ENCODE measurements at places on chromosomes 3 and 15.
A peak's percentile ranks its signal among the peaks of the same experiment; 100 is the strongest.

- no peak for DNase-seq
These were observed 596.3 kb downstream of the PYDC2 start for GRCh38 chr3:192057261-192057660.

DNA sequence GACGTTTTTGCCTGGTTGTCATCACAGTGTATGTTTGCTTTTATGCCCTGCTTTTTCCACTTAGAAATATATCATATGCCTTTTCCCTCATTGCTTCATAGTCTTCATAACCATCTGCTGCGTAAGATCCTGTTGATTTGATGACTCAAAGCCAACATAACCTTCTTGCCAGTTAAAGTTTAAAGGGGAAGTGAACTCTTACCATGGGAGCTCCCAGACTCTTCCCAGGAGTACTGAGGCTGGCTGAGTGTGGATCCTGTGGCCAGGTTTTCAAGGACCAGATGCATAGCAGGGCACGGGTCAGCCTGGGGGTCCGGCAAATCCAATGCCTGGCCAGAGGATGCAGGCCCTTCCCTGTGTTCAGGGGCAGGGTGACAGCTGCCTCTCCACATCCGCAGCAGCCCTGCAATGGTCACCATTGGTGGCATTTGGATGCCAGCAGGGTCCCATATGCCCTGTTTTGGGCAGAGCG lies 42.0 kb upstream of the SACM1L start:
- no peak for DNase-seq

GRCh38 chr3:28250999-28251398 lies 9.6 kb downstream of the CMC1 start:
- DNase-seq = no peak

GRCh38 chr3:45496555-45496954 lies 98.0 kb upstream of the LIMD1 start:
- DNase-seq = no peak

- DNase-seq = no peak
These were observed 50.4 kb upstream of the LARS2 start for GRCh38 chr3:45337839-45338470.

DNA sequence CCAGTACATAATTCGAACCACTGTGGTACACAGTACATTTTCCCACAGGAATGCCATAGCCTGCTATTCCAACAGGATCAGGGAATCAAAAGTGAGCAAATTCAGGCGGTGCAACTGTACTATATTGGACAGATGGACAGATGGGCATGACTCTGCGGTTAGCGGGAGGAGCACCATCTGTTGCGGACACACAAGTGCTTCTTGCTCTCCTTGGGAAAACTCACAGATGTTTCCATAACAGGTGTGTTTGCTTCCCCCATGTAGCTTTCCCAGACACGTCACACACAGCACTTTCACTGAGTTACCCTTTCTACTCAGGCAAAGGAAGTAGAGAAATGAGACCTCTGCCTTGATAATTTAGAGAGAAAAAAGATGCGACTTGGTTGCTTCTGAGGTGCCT lies 325.1 kb upstream of the THBS1 start:
- DNase-seq = no peak

DNA sequence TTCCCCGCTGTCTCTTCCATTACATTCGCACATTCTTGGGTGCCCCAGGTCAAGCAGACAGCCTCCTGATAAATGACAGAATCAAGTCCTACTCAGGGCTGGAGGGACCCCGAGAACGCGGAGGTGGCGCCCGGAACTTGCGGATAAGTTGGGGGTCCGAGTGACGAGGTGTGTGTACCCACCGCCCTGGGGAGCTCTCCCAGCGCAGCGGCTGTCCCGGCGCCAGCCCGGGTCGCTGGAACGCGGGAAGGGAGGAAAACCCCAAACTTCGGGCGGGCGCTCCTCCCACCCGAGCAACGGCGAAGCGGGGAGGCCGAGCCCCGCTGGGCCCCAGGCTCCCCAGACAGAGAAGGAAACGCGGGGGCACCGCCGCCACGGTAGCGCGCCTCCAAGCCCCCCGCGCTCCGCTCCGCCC lies 550 bp downstream of the CLN6 start:
- no peak for DNase-seq

GRCh38 chr3:158355623-158356588 lies 215.1 kb upstream of the MLF1 start:
- no peak for DNase-seq

GRCh38 chr3:123652342-123652984 lies 67.6 kb upstream of the HACD2 start:
- DNase-seq = peak; percentile 89

GRCh38 chr3:152779653-152780052 lies 55.3 kb upstream of the P2RY1 start:
- DNase-seq = no peak

DNA sequence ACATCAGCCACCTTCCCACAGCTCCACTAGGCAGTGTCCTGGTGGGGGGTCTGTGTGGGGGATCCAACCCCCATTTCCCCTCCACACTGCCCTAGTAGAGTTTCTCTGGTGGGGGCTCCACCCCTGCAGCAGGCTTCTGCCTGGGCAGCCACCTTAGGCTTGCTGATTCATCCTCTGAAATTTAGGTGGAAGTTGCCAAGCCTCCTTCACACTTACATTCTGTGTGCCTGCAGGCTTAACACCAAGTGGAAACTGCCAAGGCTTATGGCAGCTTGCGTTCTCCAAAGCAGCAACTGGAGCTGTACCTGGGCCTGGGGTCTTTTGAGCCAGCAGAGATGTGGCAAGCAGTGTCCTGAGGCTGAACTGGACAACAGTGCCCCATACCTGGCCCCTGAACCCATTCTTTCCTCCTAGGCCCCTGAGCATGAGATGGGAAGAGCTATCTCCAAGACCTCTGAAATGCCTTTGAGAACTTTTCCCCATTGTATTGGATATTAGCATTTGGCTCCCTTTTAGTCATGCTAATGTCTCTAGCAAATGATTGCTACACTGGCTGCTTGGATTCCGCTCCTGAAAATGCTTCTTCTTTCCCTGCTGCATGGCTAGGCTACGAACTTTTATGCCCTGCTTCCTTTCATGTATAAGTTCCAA lies 32.5 kb downstream of the CPN2 start:
- DNase-seq = no peak

GRCh38 chr3:137264071-137264820 lies 306.5 kb downstream of the IL20RB start:
- no peak for DNase-seq

DNA sequence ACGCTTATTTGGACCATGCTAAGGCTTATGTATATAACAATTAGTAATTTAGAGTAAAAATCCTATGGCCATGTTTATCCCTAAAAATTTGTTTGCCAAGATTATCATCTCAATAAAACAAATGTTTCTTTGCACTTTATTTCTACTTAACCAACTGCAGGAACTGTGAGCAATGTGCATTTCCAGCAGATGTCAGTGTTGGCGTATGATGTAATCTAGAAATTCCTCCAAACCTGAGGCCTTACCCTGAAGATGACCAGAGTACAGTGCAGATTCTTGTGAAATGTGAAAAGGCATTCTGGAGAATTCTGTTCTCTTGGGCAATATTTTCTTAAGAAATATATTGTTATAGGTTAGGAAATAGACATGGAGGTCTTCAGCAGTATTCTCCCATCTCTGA lies 205.9 kb downstream of the MBNL1 start:
- no peak for DNase-seq

- no peak for DNase-seq
These were observed 98.5 kb upstream of the C3orf80 start for GRCh38 chr3:160126761-160127160.

DNA sequence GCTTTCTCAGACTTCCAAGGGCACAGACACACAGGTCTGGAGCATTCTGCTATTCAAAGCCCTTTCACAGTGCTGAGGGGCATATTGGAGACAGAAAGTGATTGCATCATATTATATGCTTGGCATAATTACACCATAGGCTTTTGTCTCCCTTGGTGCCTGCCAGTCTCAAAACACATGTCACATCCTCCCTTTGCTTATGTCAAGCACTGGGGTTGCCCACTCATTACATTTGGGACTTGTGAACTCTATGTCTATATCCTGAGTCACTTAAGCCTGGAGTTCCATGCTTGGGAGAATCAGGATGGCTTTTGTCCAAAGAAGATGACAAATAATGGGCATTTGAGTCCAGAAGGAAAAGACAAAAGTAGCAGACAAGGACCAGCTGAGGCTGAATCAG lies 12.3 kb upstream of the PDZRN3 start:
- no peak for DNase-seq

GRCh38 chr15:78052545-78052944 lies 25.0 kb downstream of the TBC1D2B start:
- no peak for DNase-seq

DNA sequence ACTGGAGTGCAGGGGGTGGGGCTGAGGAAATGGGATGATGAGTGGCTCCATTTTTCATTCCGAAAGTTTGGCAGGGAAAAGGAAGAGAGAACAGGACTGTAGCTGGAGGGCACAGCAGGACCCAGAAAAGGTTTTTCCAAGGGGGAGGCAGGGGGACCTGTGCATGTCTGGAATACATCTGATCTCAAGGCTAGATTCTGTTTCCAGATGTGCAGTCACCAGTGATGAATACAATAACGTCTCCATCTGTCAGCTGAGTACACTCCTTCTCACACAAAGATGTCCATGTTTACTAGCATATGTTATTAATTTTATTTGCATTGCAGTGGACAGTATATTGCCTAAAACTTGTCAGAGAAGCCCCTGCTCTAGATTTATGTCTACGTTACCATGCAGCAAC lies 39.9 kb upstream of the PRTG start:
- no peak for DNase-seq

DNA sequence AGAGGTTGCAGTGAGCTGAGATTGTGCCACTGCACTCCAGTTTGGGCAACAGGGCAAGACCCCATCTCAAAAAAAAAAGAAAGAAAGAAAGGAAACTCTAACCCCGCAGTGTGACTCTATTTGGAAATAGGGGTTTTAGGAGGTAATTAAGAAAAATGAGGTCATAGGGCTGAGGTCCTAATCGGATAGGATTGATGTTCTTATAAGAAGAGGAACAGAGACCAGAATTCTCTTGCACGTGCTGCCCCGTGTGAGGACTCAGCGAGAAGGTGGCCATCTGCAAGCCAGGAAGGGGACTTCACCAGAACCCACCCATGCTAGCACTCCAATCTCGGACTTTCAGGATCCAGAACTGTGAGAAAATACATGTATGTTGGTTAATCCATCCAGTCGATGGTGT lies 25.8 kb downstream of the KLHL6 start:
- DNase-seq = no peak

DNA sequence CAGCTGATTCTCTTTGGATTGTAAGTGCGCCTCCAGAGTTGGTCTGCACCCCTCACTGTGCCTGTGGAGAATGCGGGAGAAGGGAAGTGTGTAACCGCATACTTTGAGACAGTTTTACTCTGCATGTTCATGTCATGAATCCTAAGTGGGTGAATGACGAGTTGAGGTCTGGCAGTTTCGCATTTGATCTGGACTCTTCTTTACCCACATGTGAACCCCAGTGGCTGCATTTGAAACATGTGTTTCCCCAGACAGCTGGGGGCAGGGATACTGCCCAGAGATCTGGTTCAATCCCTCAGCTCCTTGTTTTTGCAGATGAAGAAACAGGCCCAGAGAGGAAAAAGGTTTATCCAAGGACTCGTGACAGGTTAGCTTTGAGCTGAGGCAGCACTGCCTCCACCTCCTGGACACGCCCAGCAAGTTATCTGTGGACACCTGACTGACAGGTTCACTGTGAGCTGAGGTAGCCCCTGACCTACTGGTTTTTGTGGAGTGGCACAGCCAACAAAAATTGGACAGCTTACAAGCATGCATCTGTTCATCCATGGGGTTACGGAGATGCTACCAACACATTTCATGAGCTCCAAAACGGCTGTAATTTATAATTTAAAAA lies 207.3 kb downstream of the XXYLT1 start:
- DNase-seq = no peak

- DNase-seq = no peak
These were observed 26.1 kb downstream of the GBE1 start for GRCh38 chr3:81735334-81735733.

DNA sequence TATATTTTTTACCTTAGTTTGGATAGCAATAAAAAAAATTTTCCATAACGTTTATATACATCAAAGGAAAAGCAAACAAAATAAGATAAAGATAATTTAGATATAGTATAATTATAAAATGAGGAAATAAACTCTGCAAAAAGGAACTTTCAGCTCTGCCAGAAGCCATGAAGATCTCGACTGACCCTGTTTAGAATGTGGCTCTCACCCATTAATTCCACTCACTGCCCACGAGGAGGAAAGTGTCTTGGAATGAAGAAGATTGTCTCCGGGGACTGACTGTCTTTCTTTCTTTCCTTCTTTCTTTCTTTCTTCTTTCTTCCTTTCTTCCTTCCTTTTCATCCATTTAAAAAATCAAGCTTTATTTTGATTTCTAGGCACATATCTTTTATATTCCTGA lies 20.1 kb upstream of the PRR20G start:
- DNase-seq = no peak

- no peak for DNase-seq
These were observed 840.0 kb downstream of the ROBO1 start for GRCh38 chr3:78927759-78928158.

DNA sequence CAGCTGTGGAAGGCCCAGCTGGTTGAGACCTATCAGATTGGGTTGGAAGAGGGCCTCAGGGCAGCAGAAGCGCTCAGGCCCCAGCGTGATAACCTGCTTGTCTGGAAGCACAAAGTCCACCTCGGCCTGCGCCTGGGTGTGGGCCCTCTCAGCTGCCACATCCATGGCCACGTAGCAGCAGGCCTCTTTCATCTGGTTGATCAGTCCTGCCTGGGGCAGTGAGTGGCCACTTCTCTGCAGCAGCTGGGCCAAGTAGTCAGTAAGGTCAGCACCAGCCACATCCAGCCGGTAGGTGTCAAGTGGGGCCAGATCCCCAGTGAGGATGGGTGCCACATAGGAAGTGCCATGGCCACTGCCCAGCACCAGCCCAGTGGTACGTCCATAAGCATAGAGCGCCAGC lies 3.9 kb upstream of the CAMKV start:
- DNase-seq = no peak

GRCh38 chr15:81000144-81000623 lies 539 bp upstream of the TLNRD1 start:
- DNase-seq = no peak

DNA sequence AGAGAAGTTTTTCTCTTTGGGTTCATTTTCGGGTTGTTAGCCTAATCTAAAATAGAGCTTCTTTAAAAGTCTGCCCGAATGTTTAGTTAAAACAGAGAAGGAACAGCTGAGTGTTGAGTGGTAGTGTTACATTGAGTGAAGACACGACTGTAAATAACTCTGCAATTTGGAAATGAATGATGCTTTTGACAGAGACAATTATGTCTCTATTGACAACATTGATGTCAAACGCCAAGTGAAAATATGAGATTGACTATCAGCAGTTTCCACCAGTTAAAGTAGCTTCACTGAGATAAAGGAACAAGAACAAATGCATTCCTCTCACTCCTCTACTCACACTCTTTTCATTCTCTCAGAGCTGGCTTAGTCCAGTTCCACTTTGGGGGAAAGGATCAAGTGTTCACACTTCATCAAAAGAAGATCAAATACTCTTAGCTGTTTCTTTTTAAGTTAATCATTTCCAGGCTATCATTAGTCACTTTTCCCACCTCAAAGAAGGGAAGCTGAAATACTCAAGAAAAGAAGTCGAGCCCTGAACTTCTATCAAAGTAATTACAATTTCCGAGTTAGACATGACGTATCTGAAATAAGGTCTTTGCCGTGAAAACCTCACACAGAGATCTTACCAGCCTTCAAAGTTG lies 399.1 kb upstream of the DPH6 start:
- DNase-seq = no peak

All from WTC11 (cell line).